Endothelial cell of umbilical vein (primary cell): ENCODE measurements at places on chromosomes 3 and 15. TPM values are rescaled to one million over a fixed set of nuclear protein-coding genes. Genes with fewer than 3 reads are reported as not detected.

Gene ETV5
- 6.9 and 8.8 TPM in 2 replicates for polyA plus RNA-seq

DNA sequence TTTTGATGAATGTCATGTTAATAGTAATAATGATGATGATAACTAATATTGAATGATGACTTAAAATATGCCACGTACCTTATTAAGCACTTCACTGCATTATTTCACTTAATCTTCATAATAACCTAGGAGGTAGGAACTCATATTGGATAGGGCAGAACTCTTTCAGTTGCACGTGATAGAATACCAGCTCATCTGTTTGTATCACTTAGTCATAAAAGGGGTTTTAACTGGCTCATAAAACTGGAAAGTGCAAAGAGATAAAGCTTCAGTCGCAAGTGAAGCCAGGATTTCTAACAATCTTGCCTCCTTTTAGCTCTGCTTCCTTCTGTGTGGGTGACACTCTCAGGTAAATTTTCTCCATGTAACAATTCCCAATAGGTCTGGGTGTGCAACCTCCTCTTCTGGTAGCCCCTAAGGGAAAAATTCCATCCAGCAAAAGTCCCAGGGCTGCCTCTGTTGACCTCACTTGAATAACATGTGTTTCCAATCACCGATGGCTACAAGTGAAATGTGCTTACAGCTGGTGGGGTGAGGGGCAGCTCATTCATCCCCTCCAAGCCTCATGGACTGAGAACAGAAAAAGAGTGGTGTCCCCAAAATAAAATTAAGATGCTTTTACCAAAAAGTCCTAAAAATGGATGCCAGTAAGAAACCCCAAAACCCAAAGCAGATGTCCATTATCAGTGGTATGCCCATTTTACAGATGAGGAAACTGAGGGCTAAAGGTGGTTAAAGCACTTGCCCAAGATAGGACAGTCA, 9.3 kb downstream of the GXYLT2 start:
- DNase-seq, result no peak

Gene ITIH1
- polyA plus RNA-seq, result not detected in 2 replicates

GRCh38 chr15:59998950-59999611, 5.0 kb upstream of the FOXB1 start:
- no peak for DNase-seq

Gene CHRM5
- 0.03 TPM in 1 of 2 replicates, not detected in the other for polyA plus RNA-seq

DNA sequence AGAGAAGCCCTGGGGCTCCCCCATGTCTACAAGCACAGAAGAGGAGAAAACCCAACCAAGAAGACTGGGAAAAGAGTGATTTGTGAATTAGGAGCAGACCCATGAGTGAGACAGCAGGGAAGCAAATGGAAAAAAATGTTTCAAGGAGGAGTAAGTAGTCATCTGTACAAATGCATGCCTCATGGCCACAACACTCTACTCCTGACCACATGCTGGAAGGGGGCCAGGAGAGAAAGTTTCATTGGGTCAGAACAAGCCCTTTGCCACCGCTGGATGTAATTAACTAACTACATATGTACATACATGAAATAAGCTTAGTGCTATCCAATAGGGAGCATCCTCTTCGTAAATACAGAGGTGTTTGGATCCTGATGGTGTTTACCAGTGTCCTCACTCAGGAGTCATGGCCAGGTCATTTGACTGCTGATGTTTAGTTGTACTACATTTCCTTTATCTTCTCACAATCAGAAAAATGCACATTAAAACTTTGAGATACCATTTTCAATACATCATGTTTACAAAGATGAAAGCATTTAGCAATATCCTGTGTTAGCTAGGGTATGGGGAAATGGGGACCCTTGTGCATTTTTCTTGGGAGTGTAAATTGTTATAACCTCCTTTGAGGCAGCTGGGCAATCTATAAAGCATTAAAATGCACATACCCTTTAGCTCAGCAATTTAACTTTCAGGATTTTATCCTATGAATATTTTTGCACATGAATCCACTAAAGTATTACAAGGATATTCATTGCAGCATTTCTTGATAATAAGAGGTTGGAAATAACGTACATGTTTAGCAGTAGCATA, 27.1 kb downstream of the CLRN1 start:
- DNase-seq, result no peak

Gene UACA
- polyA plus RNA-seq, result 167 and 219 TPM in 2 replicates

DNA sequence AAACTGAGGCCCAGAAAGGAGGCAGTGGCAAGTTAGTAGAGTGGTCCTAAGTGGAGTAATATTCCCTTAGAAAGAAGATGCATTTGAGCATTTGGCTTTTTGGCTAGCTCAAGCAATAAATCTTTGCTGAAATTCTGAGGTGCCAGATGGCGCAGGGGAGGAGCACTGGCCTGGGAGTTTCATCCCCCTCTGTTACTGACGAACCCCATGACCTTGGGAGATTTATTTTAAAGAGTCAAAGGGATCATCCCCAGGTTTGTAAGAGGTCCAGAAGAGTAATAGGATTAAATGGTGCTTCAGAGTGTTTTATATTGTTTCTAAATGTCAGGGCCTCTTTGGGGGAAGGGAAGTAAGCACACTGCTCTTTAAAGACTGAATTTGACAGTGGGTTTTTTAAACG, 85.1 kb upstream of the PIAS1 start:
- no peak for DNase-seq

- DNase-seq, result peak; percentile 83
Observed at GRCh38 chr3:141452045-141452444, 34.8 kb upstream of the RASA2 start.

DNA sequence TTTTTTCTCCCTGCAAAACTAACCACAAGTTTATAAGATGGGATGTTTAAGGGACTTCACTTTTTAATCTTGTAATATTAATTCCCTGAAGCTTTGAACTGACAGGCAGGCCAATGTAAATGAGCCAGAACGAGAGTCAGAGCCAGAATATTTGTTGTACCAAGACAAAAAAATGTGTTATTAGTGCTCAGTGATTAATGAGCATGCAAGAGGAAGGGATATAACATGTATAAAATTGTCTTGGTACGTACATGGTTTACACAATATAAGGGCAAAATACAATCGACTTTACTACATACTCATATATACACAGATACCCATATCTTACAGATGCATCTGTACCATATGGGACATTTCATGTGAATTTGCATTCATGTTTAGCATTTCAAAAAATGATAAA, 331.2 kb downstream of the MECOM start:
- DNase-seq, result no peak

DNA sequence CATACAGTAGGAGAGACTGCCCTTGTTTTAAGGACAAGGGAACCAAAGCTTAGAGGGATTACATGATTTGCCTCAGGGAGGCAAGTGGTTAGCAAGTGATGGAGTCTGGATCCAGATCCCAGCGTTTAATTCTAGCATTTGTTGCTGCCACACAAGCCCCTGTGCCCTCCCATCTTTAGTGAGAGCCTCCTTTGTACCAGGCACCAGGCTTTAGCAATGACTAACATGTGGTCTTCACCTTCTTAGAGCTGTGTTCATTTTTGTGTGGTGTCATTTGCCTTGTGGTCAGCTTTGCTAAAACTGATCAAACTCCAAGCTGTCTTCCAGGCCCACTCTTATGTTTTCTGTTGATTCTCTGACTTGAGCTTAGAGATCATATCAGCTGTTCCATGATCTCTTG, 290.5 kb downstream of the RPLP1 start:
- DNase-seq, result no peak

Gene ITIH3
- not detected in 2 replicates for polyA plus RNA-seq

GRCh38 chr3:60086811-60087210, 1037.0 kb upstream of the CFAP20DC start:
- no peak for DNase-seq

DNA sequence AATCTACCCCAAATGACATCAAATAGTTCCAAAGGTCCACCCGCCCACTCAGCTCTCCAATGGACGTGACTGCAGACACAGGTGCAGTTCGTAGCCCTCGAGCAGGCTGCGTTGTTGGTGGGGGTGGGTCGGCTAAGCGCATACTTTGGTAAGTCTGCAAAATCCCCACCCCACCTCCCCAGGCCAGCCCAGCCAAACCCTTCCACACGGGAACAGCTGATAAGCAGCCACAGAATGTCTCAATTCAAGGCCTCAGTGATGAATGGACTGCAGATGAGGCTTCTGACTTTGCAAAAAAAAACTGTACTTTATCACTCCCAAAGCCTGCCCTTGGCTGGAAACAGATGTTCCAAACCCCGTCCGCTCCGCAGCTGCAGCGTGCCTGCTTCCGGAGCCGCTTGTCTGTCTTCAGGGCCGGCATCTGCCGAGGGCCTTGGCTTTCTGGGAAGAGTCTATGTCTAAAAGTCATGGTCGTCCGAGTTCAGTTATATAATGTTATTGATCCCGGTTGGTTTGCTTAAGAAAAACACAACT, 38.2 kb downstream of the PCSK6 start:
- DNase-seq, result no peak

Gene LRRC2
- polyA plus RNA-seq, result 0.08 and 0.14 TPM in 2 replicates

Gene CALML4
- polyA plus RNA-seq, result 1.9 and 2.6 TPM in 2 replicates

GRCh38 chr15:91209318-91209717, 109.3 kb downstream of the SV2B start:
- no peak for DNase-seq

Gene EAF2
- 0.56 and 0.63 TPM in 2 replicates for polyA plus RNA-seq

Gene FEZF2
- polyA plus RNA-seq, result not detected in 2 replicates

DNA sequence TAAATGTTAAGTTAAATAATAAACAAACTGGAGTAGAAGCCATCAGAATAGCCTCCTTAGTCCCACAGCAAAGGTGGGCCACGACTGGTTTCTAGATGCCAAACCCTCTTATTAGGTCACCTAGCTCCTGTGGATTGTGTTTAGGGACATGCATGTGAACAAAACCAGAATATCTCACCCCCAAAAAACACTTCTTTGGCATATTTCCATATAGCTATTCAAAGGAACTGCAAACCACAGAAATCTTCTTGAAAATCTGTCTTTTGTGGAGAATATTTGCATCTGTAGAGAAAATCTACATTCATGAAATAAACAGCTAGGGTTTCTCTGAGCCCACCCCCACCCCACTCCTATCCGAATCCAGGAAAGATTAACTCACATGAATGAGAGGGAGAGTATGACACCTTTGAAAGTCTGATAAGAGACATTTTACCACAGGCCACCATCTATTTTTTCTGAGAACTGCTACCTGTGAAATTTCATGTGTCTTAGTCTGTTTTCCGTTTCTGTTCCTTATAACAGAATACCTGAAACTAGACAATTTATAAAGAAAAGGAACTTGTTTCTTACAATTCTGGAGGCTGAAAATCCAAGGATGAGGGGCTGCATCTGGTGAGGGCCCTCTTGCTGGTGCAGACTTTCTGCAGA, 159.4 kb downstream of the NEK10 start:
- no peak for DNase-seq

- DNase-seq, result peak; percentile 6
Observed at GRCh38 chr3:107256963-107257362, 120.3 kb upstream of the CCDC54 start.

Gene UTS2B
- polyA plus RNA-seq, result 0.11 and 0.21 TPM in 2 replicates

DNA sequence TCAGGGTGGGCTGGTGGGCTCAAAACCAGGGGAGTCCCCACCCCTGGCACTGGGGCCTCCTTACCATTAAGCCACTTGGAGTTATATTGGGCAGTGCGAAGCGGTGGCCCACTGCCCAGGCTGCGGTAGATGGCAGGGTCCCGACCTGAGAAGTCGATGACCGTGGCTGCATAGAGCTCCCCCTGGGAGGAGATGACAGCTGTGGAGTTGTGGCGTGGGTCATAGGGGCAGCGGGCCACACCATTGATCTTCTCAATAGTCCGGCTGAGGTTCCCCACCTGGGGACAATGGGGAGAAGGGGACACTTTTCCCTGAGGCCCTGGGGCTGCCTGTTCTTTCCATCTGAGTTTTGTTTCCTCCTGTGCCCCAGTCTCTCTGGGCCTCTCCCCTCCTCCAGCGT, 99.8 kb downstream of the SEMA5B start:
- DNase-seq, result no peak

GRCh38 chr3:136305879-136306278, 55.7 kb downstream of the PCCB start:
- peak; percentile 61 for DNase-seq

DNA sequence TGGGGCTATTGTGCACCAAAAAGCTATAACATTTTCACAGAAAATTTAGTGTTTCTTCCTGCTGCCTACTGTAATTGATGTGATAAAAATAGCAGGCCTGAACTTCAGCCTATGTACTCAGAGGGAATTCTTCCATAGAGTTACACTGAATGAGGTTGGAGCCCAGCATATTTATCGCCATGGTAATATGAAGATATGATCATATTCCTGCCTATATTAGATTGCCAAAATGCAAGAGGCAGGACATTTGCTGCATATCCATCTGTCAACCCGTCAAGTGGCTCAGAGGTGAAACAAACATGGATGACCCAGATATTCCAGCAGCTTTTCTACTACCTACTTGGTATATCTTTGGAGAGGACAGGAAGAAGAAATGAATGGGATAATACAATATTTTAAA, 1150.6 kb downstream of the TBL1XR1 start:
- DNase-seq, result no peak

Gene DZIP1L
- polyA plus RNA-seq, result 3.0 and 4.1 TPM in 2 replicates

Gene TNFAIP8L3
- 7.6 and 8.8 TPM in 2 replicates for polyA plus RNA-seq

Gene CCDC9B
- polyA plus RNA-seq, result 4.8 and 7.6 TPM in 2 replicates

- peak; percentile 74 for DNase-seq
Observed at GRCh38 chr3:7875925-7876324, 625.7 kb upstream of the LMCD1 start.

Gene SHC4
- 0.10 TPM in 1 of 2 replicates, not detected in the other for polyA plus RNA-seq

DNA sequence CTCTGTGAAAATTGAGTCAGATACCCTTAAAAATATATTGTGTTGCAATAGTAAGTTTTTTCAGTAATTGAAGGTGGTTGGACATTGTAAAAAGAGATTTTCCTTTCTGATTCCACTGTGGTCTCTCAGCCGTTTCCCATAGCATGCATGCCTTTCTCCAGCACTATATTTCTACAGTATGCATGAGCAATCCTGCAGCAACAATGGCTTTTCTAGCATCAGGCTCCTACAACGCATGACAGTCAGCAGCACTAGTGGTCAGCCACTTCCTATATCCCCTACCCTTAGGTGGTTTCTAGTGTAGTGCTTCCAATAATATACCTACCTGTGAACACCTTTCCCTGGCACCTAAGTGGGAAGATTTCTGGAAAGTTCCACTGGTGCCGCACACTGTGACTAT, 55.4 kb upstream of the SNRPN start:
- no peak for DNase-seq
